ENCODE measurements at places on chromosomes 1 and 21.

GRCh38 chr1:229043115-229043514, 227.8 kb upstream of the RAB4A start:
- DNase-seq = no peak

DNA sequence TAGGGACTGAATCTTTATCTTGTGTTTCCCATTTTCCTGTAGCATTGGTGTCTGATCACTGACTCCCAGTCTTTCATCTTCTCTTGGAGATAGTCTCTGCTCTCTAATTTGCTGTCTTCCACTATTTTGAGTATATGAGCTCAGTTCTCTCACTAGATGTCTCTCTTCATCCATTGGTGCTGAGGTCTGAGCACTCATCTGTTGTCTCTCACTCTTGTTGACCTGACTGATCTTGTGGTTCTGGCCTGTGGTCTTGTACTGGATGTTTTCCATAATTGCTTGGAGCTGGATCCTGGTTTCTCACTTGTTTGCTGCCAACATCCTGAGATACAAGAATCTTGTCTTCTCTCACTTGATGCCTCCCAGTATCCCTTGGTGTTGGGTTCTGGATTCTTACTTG, 25.1 kb upstream of the S100A11 start:
- no peak for DNase-seq

GRCh38 chr1:215397106-215397505, 170.0 kb upstream of the KCTD3 start:
- no peak for DNase-seq

- DNase-seq = peak; percentile 93
Observed at GRCh38 chr1:60894130-60894529, 188.2 kb upstream of the NFIA start.

DNA sequence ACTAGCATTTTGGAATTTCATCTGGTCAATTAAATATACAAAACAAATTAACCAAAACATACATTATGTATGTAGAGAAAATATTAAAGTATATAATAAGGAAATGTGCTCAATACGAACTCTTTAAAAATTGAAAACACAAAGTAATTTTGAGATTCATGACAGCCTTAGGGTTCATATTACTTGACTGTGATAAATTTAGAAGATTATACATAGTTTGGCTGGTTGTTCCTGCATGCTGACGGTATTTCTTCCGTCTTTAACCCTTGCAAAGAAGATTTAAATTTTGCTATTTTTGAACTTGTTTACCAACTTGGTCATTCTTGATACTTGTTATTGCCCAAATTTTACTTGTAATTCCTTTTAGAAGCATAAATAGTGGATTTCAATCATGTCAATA, 298.2 kb downstream of the NFIA start:
- DNase-seq = no peak

DNA sequence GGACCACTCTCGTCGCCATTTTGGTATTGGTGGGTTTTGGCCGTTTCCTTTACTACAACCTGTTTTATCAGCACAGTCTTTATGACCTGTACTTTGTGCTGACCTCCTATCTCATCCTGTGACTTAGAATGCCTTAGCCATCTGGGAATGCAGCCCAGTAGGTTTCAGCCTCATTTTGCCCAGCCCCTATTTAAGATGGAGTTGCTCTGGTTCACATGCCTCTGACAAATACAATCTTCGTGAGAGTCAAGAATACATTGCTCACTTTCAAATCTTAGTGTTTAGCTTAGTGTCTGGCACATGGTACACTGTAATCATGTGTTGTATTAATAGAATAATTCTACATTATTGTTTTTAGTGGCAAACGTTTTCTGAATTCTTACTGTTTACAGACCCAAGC, 88.9 kb downstream of the BACH1 start:
- DNase-seq = no peak

DNA sequence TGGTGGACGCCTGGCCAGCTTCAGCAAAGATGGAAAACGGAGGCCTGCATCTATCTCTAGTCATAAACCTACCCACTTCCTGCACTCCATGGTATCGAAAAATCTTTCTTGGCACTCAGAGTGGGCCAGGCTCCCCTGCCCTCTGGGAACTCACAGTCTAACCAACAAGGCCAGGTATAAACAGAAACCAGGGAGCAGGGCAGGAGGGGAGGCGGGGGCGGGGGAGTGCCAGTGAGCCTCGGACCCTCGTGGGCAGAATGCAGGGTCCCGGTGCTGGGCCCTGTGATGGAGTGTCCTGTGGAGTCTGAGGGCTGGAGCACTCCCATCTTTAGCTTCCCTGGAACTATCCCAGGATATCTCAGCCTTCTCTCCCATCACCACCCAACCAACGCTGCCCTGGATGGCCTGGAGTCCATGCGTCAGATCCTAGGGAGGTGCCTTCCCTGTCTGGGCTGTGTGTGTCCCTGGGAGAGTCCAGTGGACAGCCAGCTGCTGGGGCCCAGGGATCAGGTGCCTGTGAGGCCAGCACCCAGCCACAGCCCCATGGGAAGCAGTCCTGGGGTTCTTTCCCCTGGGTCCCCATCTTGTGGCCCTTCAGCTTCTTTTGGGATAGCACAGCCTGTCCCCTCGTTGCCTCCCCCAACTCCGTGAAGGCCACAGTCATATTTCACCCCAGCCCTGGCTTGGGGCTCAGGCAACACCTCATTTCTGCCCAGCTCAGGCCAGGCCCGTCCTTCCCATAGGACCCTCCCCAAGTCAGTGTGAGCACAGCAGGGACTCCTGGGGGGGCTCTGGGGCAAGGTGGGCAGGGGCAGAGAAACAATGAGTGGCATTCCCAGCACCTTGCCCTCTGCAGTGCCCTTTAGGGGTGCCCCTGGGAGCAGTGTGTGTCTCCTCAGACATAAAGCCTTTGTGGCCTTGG, 1.1 kb upstream of the EPS8L3 start:
- DNase-seq = no peak

GRCh38 chr1:88541596-88541995, 142.5 kb upstream of the PKN2 start:
- DNase-seq = no peak

GRCh38 chr1:43241413-43241836, 28.4 kb upstream of the TMEM125 start:
- no peak for DNase-seq

GRCh38 chr1:8376358-8376840, 58.5 kb downstream of the SLC45A1 start:
- no peak for DNase-seq

GRCh38 chr1:43387976-43388599, 1.5 kb downstream of the MED8 start:
- no peak for DNase-seq

DNA sequence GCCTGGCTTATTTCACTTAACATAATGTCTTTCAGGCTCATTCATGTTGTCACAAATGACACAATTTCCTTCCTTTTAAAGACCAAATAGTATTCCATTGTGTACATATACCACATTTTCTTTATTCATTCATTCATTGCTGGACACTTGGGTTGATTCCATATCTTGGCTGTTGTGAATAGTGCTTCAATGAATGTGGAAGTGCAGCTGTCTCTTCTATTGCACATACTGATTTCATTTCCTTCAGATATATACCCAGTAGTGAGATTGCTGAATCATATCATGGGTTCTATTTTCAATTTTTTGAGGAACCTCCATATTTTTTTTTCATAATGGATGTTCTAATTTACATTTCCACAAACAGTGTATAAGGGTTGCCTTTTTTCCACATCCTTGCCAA, 38.6 kb upstream of the WLS start:
- no peak for DNase-seq

- DNase-seq = no peak
Observed at GRCh38 chr1:234643850-234644134, 33.8 kb upstream of the IRF2BP2 start.

GRCh38 chr1:2174348-2175054, 20.1 kb downstream of the FAAP20 start:
- peak; percentile 51 for DNase-seq

GRCh38 chr1:172487550-172487949, 43.7 kb upstream of the PIGC start:
- DNase-seq = no peak

- peak; percentile 72 for DNase-seq
Observed at GRCh38 chr21:42309753-42310213, 5.4 kb downstream of the TFF3 start.

DNA sequence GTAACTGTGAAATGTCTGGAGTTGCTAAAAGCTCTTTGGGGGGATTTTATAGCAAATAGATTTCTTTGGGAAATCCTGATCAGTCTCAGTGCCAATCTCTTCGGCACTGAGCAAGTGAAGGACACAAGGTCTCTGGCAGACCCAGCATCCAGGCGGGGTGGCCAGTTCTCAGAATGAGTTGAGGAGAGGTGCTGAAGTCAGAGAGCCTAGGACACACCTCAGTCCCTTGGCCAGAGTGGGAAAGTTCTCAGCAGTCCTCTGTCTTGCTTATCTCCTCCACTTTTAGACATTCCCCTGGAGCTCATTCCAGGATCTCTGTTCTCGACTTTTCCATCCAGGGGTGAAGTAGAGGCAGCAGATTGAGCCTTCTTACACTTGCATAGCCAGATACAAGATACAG, 6.7 kb downstream of the HLX start:
- no peak for DNase-seq

GRCh38 chr1:154186177-154186576, 5.7 kb downstream of the TPM3 start:
- DNase-seq = peak; percentile 91

GRCh38 chr1:224691148-224691925, 75.2 kb downstream of the CNIH3 start:
- DNase-seq = no peak

- DNase-seq = peak; percentile 48
Observed at GRCh38 chr21:28884481-28884880, 108.2 kb downstream of the LTN1 start.

GRCh38 chr1:16143566-16144324, 12.1 kb downstream of the EPHA2 start:
- peak; percentile 44 for DNase-seq

- peak; percentile 82 for DNase-seq
Observed at GRCh38 chr1:16012590-16013219, 5.1 kb downstream of the HSPB7 start.

DNA sequence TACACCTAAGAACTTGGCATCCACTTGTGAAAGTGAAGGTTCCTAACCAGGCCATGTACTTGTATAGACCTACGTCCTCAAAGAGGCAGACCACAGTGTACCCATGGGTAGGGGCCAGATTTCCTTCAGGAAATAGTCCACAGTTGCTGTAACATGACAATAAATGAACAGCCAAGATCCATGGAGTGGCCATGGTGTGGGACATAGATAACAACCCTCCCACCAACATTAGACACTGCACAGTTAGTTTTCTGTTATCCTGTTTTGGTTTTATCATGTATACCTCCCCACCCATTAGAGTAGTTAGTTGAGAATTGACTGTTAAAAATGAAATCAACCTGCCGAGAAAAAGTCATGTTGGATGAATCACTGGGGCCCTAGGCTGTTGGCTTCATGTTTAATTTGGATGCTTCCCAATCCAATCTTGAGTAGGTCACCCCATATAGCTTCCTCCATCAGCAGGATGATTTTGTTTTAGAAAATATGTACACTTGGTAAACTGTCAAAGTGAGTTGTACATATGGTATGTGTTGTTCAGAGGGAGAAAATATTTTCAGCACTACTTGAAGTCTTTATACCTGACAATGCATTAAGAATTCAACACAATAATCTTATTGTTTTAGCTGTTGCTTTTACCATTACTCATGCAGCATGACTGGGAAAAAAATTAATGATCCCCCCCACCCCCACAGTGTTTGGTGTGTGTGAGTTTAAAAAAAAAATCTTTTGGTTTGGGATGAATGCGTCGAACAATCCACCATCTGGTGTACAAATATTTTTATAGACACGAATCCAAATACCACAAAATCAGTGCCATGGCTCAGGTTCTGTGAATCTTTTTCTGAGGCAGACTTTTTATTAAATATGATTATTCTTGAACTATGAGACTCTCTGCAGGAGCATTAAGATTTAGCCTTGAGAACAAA, 88.3 kb upstream of the ARHGAP29 start:
- peak; percentile 80 for DNase-seq

GRCh38 chr1:162380061-162380846, 1.3 kb upstream of the C1orf226 start:
- DNase-seq = no peak

DNA sequence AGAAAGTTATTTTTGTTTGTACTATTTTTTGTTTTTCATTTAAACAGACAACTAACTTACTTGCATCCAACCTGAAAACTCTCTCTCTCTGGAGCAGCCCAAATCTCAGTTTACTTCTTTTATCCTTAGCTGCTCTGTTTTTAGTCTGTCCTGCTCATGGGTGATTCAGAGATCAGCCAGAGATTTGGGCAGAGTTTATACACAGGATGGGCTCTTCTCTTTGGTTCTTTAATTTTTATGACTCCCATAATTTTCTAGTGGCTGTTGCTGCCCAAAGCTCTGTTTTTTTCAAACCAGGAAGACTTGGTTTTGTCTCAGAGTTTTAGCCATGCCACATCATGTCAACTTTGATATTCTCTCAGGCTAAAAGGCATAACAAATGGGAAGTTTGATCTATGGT, 86.8 kb upstream of the CD55 start:
- no peak for DNase-seq

GRCh38 chr1:40676501-40676900, 11.0 kb upstream of the RIMS3 start:
- DNase-seq = no peak

DNA sequence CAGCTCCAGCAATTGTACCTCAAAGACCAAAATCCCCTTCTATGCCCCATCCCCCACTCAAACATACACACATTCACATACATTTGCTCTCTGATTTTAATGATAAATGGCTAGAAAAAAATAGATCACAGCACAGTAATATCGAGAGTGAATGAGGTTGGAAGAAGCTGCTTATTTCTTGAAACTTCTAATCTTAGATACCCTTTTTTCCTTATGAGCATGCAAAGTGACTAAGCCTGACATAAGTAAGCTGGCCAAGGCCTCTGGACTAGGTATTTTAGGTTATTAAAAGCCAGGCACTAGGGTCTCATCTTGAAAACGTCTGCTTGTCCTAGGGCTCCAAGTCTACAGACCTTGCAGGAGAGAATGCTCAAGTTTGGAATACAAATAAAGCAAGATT, 133.6 kb downstream of the TGFBR3 start:
- DNase-seq = no peak

DNA sequence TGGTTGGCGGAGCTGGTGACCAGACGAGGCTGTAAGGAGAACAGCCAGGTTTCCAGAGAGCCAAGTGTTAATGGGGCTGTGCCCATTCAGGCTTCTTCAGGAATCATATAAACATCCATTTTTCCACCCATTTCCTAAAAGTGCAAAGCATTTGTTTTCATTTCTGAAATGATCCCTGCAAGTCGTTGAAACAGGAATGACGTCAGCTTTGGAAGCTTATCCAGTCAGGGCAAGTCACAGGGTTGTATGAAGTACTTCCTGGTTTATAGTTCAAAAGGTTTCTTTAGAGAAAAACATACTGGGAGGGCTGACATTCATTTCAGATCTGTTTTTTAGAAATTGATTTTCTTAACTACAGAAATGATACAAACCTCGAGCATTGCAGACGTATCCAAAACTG, 29.2 kb downstream of the IGSF5 start:
- DNase-seq = no peak

DNA sequence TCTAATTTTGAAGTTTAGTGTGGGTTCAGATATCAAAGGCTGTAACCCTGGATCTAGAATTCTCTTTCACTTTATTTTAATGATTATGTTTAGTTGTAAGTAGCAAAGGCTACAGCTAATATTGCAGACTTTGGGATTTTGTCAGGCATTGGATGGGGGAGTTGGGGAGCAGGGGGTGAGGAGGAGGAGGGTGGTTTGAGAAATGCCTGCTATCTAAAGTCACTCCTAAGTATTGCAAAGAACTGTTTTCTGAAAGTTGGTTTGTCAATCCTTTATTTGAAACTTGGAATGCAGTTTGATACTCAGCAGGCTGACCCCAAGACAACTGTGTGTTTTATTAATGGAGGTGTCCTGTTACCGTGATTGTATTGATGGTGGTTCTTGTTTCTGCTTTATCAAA, 1.2 kb downstream of the NTPCR start:
- no peak for DNase-seq
